ENCODE measurements at places on chromosomes 4 and X.
A peak's percentile ranks its signal among the peaks of the same experiment; 100 is the strongest.

DNA sequence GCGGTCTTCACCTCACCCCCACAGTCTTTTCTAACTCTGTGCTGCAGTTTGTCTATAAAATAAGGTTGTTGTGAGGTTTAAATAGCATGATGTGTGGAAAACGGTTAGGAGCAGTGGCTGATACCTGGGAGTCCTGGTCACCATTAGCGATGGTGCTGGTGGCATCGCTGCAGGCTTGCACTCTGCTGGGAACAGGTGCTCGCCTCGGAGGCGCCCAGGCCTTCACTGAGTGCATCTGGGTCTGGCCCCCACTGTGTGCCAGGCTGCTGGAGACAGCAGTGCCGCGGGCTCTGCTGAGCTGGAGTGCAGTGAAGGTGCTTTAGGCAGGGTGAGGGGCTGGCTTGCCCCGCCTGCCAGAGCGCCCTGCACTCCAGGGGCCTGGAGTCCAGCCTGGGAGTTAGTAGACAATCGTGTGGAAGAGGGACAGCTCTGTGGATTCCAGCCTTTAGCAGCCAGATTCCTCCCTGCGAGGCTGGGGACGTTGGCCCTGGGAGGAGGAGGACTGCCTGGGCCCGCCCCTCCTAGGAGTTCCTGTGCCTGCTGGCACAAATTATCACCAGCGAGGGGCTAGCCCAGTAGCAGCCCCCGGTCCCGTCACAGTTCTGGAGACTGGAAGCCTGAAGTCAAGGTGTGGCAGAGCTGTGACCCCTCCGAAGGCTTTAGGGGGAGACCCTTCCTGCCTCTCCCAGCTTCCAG is 7.3 kb downstream of the RGS12 start:
- peaks cover 3% of the 10 kb centered on the region for H3K27me3 ChIP-seq
- H3K36me3 ChIP-seq = peaks cover 3% of the 10 kb centered on the region
- no peak for DNase-seq
- H3K4me3 ChIP-seq = no peak overlapping the region
- H3K4me1 ChIP-seq = peaks cover 47% of the 10 kb centered on the region

- peaks cover 11% of the 10 kb centered on the region for H3K27me3 ChIP-seq
- no peak overlapping the region for H3K4me3 ChIP-seq
- peaks cover 3% of the 10 kb centered on the region for H3K4me1 ChIP-seq
- no peaks in the 10 kb centered on the region for H3K36me3 ChIP-seq
- H3K27ac ChIP-seq = no peak overlapping the region
- DNase-seq = no peak
These were observed 46.3 kb downstream of the TEX13B start for GRCh38 chrX:107935664-107936433.

DNA sequence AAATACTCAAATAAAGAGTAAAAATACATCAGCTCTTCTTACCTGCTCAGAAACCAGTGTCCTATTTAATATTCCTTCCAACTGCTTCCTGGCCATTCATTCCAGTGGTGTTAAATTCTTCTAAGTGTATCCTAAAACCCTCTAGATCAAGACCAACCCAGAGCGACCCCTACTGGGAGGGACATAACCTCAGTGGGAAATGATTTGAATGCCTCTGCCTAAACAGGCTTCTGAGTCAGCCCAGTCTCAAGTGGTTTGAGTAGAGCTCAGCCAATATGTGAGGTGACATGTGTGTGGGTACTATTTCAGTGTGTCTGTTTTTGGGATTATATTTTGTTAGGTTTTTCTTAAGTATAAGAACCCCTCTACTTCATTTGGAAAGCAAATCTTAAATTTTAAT is 133.6 kb upstream of the ARHGEF9 start:
- no peak overlapping the region for H3K27ac ChIP-seq
- DNase-seq = no peak
- H3K4me3 ChIP-seq = no peak overlapping the region

DNA sequence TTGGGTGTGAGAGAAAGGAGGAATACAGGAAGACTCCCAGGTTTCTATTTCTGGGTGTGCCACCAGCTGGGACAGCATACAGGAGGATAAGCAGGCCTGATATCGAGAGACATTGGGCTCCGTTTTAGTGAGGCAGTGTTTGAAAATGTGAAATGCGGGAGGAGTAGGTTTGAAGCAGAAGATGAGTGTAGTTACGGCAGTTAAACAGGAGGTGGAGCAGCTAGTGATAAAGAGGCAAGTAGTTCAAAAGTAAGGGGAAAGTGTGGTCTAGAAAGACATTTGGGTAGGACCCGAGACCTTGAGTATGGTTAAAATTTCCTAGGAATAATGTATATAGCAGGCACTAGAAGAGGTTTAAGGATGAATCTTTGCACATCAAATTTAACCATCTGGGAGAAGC is 42.4 kb downstream of the DCUN1D4 start:
- H3K4me1 ChIP-seq = peaks cover 7% of the 10 kb centered on the region
- H3K27ac ChIP-seq = no peak overlapping the region
- DNase-seq = no peak
- no peak overlapping the region for H3K4me3 ChIP-seq
- peaks cover 25% of the 10 kb centered on the region for H3K36me3 ChIP-seq

DNA sequence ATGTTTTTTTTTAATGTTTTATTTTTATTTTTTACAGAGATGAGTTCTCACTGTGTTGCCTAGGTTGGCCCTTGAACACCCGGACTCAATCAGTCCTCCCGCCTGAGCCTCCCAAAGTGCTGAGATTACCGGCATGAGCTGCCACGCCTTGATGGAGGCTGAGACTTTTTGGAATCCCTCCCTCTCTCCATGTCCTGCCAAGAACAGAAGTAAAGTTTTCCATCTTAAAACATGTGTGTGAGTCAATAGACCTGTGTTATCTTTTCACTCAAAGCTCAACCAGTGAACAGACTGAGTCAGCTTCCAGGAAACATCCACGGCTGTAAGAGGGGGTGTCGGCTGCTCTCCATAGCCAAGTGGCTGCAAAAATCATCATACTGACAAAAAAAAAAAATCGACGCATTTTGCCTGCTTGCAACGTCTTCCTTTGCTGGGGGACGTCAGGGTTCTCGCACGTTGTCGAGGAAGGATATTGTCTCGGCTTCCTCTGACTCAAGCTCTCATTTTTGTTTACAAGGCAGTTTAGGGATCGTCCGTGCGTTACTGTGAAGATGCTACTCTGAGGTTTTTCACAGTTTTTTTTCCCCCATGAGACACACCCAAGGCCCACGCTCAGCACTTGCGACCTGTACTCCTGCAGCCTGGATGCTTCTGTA is 10.0 kb upstream of the ASMTL start:
- H3K4me3 ChIP-seq = peak overlapping the region; percentile 91
- H3K4me1 ChIP-seq = peaks cover 44% of the 10 kb centered on the region
- H3K27me3 ChIP-seq = no peaks in the 10 kb centered on the region
- peak overlapping the region; percentile 96 for H3K27ac ChIP-seq
- peak; percentile 84 for DNase-seq

GRCh38 chr4:53800741-53801140 is 209.5 kb upstream of the LNX1 start:
- no peak for DNase-seq
- no peaks in the 10 kb centered on the region for H3K27me3 ChIP-seq
- no peak overlapping the region for H3K27ac ChIP-seq

- no peak overlapping the region for H3K27ac ChIP-seq
- no peak overlapping the region for H3K4me3 ChIP-seq
- no peak for DNase-seq
- H3K36me3 ChIP-seq = no peaks in the 10 kb centered on the region
- H3K4me1 ChIP-seq = peaks cover 2% of the 10 kb centered on the region
These were observed 177.1 kb upstream of the LCORL start for GRCh38 chr4:18198653-18199052.

DNA sequence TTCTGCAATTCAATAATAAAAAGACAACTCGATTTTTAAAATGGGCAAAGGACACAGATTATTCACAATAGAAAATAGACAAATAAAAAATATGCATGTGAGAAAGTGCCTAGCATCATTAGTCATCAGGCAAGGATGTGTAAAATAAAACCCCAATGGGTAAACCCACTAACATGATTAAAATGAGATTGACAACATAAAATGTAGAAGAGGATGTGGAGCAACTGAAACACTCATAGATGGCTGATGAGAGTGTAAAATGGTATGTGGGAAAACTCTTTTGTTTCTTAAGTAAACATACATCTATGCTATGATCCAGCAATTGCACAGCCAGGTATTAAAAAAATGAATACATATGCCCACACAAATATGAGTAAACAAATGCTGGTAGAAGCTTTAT is 177.6 kb downstream of the IQCM start:
- no peak overlapping the region for H3K4me3 ChIP-seq
- no peak for DNase-seq
- no peak overlapping the region for H3K27ac ChIP-seq

GRCh38 chrX:20595928-20596575 is 329.3 kb upstream of the RPS6KA3 start:
- H3K4me3 ChIP-seq = no peak overlapping the region
- H3K4me1 ChIP-seq = no peaks in the 10 kb centered on the region

GRCh38 chr4:113643505-113643904 is 118.0 kb downstream of the CAMK2D start:
- H3K4me3 ChIP-seq = no peak overlapping the region
- no peak for DNase-seq
- H3K27ac ChIP-seq = peak overlapping the region; percentile 50
- H3K36me3 ChIP-seq = peaks cover 2% of the 10 kb centered on the region
- H3K4me1 ChIP-seq = peaks cover 24% of the 10 kb centered on the region

DNA sequence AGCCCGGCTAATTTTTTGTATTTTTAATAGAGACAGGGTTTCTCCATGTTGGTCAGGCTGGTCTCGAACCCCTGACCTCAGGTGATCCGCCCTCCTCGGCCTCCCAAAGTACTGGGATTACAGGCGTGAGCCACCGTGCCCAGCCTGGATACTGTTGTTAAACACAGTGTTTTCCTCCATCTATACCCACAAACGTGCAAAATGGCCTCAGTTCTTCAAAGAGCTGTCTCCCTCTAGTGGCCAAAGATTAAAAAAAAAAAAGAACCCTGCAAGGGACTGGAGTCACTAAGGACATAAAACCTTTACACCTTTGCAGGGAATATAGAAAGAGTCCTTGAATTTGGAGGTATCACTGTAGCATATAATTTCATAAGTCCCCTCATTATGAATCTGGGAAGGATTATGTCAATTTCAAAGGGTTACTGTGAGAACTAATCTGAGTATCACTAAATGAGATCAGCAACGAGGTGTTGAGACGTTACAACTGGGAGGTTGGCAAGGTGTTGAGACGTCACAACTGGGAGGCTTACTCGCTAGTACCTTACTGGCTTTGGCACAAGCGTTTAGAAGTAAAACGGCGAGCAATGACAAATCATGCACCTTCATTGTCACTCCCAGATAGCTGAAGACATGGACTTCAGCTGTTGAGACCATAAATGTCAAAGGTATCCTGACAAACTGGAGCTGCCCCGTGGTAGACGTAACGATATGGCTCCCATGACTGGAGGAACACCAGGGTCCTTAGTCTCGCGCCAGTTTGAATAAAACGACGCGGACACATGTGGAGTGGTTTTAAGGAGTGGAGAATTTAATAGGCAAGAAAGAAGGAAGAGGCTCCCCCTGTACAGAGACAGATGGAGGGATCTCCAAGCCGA is 33.4 kb upstream of the ENPP6 start:
- H3K36me3 ChIP-seq = no peaks in the 10 kb centered on the region
- DNase-seq = no peak
- peak overlapping the region; percentile 42 for H3K27ac ChIP-seq
- H3K4me1 ChIP-seq = no peaks in the 10 kb centered on the region

DNA sequence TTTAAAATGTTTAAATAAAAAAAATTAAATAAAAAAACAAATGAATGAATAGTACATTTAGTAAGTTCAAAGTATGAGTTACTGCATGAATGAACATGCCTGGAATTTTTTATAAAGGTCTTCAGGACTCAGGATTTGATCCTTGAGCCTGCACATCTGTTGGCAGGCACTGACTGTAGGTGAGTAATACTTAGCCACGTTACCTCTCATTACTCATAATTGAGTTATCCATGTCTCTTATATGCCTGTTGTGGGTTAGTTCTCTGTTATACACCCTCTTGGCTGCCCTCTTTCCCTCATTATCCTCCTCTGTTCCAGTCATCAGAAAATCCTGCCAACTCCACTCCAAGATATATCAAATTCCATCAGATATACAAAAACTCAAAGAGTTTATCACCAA is 276.0 kb downstream of the FBXW7 start:
- no peak overlapping the region for H3K4me3 ChIP-seq
- no peak for DNase-seq
- no peaks in the 10 kb centered on the region for H3K27me3 ChIP-seq
- H3K36me3 ChIP-seq = no peaks in the 10 kb centered on the region
- H3K4me1 ChIP-seq = peaks cover 5% of the 10 kb centered on the region
- peak overlapping the region; percentile 26 for H3K27ac ChIP-seq

- H3K4me1 ChIP-seq = peaks cover 16% of the 10 kb centered on the region
- DNase-seq = no peak
- H3K4me3 ChIP-seq = peak overlapping the region; percentile 92
These were observed 11.2 kb upstream of the ZCCHC13 start for GRCh38 chrX:74292808-74293123.

GRCh38 chr4:48012824-48013223 is 3.7 kb downstream of the CNGA1 start:
- H3K36me3 ChIP-seq = no peaks in the 10 kb centered on the region
- H3K27ac ChIP-seq = no peak overlapping the region
- H3K4me1 ChIP-seq = peaks cover 4% of the 10 kb centered on the region
- no peak for DNase-seq
- no peak overlapping the region for H3K4me3 ChIP-seq
- peaks cover 53% of the 10 kb centered on the region for H3K27me3 ChIP-seq

- H3K27me3 ChIP-seq = no peaks in the 10 kb centered on the region
- H3K4me1 ChIP-seq = no peaks in the 10 kb centered on the region
- no peak overlapping the region for H3K27ac ChIP-seq
These were observed 367.4 kb upstream of the ARX start for GRCh38 chrX:25383196-25383595.

- H3K36me3 ChIP-seq = no peaks in the 10 kb centered on the region
- peaks cover 8% of the 10 kb centered on the region for H3K4me1 ChIP-seq
- no peak for DNase-seq
- H3K27ac ChIP-seq = no peak overlapping the region
- no peak overlapping the region for H3K4me3 ChIP-seq
These were observed 67.3 kb downstream of the PDLIM5 start for GRCh38 chr4:94519019-94519418.

All from effector memory CD8-positive, alpha-beta T cell (primary cell).